NCI-H2171 (cell line): ENCODE measurements at places on chromosomes 16 and 17.

DNA sequence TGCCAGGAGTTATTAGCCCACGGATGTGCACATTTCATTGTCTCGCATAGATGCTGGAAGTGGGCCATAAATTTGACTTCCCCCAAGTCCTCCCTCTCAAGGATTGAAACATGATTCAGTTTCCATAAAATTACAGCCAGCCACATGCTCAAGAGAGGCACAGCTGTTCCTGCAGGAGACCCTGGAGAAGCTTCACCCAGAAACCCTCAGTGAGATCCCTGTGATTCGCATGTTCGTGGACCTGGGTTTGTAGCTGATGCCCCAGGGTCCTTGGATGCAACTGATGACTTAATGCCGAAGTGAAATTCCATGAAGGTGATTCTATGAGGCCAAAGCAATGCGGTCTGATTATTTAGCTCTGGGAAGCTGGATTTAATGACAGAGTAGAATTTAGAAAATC is 24.7 kb upstream of the AQP8 start:
- DNase-seq = peak; percentile 7

GRCh38 chr17:75503976-75504346 is 11.4 kb downstream of the CASKIN2 start:
- no peak for DNase-seq

GRCh38 chr16:58056580-58056979 is 31.0 kb downstream of the MMP15 start:
- DNase-seq = no peak

DNA sequence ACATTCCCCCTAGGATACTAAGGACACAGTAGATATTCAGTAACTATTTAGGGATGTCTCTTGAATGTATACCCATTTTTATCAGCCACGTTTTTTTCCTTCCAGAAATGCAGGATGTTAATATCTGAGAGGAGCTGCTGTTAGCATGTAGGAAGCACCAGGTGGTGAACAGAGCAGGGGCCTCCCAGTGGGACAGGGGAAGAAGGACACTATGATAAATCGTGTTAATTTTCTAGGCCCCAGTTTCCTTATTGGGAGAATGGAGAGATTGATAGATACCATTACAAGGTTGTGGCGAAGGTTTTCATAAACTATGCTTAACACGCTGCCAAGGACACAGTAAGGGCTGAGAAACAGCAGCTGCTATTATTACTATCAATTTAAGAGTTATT is 45.4 kb downstream of the PRSS54 start:
- no peak for DNase-seq

GRCh38 chr16:73448970-73449369 is 401.0 kb upstream of the ZFHX3 start:
- DNase-seq = no peak
